ENCODE measurements at places on chromosomes 1 and 21.

DNA sequence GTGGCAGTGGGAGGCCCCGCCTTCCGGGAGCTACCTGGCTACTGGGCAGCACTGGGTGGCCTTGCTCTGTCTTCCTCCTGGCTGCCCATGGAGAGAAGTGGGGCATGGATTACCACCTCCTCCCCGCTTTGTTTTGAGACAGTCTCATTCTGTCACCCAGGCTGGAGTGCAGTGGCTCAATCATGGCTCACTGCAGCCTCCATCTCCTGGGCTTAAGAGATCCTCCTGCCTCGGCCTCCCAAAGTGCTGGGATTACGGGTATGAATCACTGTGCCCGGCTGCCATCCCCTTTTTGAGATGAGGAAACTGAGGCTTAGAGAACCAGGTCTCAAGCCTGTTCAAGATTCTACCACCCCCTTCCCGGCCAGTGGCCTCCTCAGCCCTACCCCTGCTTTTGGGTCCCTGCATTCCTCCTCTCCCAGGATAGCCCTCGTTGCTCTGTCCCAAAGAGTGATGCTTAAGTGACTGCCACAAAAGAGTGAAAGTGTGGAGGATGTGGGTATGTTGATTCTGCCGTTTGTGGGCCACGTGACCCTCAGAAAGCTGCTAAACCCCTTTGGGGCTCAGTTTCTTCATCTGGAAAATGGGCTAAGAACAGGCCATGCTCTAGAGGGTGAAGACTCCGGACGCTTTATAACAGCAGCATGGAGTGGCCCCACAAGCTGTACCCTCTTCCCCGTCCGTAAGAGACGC, 7.8 kb downstream of the HES3 start:
- no peak for DNase-seq

GRCh38 chr1:38953433-38953860, 11.8 kb upstream of the RHBDL2 start:
- DNase-seq, result no peak

GRCh38 chr1:160261556-160261892, 825 bp downstream of the DCAF8 start:
- peak; percentile 72 for DNase-seq

DNA sequence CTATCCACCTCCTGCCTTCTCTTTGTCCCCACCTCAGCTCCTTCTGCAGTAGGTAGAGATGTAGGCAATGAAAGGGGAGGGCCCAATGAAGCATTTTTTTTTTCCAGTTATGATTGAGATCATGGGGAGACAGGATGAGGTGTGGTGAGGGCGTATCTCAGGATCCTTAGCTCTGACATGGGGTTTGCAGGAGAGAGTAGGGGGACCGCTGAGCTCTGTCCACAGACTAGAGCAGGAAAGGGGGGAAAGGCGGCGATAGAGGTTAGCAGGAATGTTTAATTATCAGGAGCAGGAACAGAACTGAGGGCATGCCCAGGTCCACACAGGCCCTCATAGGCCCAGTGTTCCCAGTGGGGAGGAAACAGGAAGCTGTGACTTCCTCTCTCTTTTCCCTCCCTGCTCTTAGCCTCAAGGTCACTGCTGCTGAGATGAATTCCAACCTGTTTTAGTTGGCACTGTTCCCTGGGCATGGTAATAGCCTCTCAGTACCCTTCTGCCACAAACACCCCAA, 901 bp upstream of the RXFP4 start:
- peak; percentile 47 for DNase-seq

DNA sequence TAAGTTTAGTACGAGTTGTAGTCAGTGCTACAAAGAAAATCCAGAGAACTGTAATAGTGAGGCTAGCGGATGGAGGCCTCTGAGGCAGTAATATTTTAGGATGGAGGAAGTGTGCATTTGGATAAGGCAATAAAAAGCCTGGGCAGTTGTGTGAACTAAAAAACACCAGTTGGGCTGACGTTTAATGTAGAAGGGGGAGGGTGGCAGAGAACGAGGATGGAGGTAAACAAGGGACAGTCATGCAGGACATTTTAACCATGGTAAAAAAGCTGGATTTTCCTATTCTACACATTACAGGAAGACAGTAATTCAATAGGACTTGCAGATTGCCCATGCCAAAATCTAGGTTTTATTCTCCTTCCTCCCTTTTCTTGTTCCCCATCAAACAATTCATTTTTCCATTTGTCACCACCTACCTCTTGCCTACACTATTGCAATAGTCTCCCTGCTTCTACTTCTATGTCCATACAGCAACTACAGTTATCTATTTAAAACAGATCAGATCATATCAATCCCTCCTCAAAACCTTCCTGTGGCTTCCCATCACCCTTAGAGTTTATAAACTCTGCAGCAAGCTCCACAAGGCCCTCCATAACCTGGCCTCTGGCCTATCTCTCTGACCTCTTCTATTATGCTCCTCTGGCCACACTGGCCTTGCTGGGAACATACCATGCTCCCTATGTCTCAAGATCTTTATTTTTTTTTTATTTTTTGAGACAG, 27.7 kb downstream of the ERO1B start:
- DNase-seq, result no peak

Data from HFF-Myc (cell line).